SK-N-DZ (cell line): ENCODE measurements at places on chromosomes 16 and 17.

- no peak for DNase-seq
Measured at GRCh38 chr17:48589831-48590606, at the start of gene HOXB3. Gene HOXB3 (minus strand): TSS chr17:48590241. CDS start chr17:48552474, 37,767 bp downstream.

- peak; percentile 49 for DNase-seq
Measured at GRCh38 chr16:2429771-2430663, 770 bp downstream of the CCNF start.

DNA sequence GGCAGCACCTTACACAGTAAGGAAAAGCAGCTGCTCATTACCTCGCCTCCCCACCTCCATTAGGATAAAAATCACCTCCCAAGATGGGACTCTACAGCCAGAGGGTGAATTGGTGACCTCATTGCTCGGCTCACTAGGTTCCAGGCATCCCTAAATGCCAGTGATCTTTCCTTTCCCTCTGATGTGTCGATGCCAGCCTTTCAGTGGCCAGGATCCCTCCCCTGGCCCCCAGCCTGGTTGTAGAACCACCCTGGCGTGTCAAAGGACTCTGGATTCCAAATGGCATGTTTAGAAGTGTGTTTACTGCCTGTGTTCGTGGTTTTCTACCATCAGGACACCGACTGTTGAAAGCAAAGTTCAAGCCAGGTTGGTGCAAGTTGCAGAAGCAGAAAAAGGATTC lies 72.1 kb upstream of the LYRM9 start:
- DNase-seq = no peak

GRCh38 chr16:78155791-78156345 lies 56.4 kb downstream of the WWOX start:
- no peak for DNase-seq

DNA sequence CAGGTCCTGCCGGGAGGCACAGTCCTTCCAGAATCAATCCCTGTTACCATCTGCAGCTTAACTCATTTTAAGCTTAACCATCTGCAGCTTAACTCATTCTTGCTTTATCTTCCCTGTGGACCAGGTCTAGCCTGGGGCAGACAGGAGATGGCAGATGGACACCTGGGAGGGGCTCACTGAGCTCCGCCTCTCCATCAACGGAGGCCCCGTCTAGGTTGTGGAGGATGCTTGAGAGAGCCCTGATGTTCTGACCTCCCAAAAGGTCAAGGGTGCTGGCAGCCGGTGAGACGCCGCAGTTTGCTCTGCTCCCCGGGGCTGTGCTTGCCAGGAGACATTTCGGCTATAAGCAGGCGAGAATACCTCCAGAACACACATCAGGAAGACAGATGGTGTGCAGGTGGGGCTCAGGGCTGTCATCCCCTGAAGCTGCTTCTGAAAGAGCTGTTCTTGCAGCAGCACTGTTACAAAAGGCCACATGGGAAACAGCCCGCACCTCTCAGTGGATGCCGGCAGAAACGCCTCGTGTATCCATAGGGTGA lies 41.3 kb downstream of the BAIAP2 start:
- DNase-seq = peak; percentile 87

DNA sequence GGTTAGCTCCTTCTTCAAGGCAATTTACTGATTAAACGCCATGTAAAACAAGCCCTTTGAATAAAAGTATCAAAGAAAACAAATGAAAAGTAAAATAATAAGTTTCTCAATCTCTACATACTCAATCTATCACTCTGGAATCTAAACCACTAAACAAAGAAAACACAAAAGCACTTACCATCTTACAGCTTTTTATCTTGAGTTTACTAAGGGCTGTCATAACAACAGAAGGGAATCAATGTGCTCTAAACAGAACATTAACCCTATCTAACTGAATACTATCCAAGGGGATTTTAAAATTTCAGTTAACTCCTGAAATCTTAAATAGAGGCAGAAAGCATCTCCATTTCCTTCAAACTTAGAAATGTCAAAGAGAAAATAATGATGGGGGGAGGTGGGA lies 3.4 kb downstream of the SKA2 start:
- no peak for DNase-seq

- peak; percentile 22 for DNase-seq
Measured at GRCh38 chr17:34163646-34164045, 91.4 kb upstream of the CCL2 start.

DNA sequence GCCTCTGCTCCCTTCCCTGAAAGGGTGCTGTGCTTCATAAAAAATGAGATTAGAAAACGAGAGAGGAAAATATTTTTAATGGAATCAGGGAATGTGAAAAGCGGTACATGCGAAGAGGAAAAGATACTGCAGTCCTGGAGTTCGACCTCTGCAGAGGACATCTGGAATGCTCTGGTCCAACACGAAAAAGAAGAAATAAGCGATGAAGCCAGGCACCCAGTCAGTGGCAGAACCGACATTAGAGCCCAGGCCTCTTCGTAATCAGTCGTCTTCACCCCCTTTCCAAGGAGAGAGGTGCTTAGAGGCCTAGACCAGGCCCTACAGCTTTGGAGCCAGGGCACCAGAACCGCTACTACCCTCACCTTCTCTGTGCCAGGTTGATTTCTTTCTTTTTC lies 459 bp upstream of the MARCHF10 start:
- no peak for DNase-seq

- DNase-seq = no peak
Measured at GRCh38 chr17:11921296-11921695, 76.0 kb downstream of the ZNF18 start.

DNA sequence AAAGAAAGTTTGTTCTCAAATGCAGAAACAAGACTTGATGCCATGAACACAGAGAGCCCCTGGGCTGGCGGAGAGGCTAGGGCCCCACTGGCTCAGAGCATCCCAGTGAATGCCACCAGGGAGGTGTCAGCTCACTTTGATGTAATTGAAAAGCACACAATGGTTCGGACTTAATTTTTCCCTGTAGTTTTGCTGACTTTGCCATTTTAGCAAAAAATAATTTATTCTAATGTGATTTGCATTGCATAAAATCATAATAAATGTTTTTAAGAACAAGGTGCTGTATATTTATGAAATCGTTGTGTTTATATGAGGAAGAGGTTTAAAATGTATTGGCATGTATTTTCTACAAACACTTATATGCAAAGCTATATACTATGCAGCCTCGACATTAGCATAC lies 140.5 kb downstream of the HS3ST4 start:
- DNase-seq = no peak

DNA sequence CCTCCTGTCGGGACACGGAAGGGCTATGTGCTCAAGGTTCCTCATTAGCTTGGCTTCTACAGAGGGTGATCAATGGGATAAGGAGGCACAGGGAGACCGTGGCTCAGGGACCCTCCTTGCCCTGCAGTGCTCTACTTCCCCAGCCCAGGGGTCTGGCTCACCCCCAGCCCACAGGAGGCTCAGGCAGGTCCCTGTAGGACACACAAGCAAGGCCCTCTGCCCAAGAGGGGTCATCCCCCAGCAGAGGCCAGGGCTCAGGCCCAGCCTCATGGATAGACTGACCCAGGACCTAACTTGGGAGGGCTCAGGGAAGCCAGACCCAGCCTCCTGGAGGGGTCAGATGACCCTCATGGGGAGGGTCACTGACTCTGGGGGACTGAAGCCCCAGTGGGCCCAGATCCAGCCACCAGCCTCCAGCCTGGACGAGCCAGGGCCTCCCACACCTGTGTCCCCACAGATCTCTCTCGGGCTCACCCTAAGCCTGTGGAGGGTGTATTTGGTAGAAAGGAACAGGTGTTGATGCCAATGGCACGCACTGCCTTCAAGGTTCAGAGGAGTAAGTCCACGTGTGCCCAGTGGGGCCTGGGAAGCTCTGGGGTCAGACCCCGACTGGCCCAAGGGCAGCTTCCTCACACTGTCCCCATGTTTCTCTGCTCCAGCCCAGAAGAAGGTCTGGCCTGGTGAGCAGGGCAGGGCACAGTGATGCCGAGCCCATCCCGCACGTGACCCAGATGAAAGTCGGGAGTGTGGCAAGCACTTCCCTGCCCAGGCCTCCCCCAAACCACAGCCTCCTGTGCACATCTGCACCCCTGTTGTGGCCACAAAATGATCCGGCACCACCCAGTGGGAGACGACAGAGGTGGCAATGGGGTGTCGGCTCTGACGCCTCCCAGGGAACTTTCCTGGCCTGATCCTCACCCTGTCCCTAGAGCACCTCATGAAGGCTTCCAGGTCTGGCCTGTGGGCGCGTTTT lies 10.9 kb upstream of the KRTAP17-1 start:
- DNase-seq = no peak

- no peak for DNase-seq
Measured at GRCh38 chr17:27980043-27980442, 62.4 kb upstream of the NLK start.

- peak; percentile 38 for DNase-seq
Measured at GRCh38 chr17:30950669-30951399, 20.0 kb upstream of the RNF135 start.

DNA sequence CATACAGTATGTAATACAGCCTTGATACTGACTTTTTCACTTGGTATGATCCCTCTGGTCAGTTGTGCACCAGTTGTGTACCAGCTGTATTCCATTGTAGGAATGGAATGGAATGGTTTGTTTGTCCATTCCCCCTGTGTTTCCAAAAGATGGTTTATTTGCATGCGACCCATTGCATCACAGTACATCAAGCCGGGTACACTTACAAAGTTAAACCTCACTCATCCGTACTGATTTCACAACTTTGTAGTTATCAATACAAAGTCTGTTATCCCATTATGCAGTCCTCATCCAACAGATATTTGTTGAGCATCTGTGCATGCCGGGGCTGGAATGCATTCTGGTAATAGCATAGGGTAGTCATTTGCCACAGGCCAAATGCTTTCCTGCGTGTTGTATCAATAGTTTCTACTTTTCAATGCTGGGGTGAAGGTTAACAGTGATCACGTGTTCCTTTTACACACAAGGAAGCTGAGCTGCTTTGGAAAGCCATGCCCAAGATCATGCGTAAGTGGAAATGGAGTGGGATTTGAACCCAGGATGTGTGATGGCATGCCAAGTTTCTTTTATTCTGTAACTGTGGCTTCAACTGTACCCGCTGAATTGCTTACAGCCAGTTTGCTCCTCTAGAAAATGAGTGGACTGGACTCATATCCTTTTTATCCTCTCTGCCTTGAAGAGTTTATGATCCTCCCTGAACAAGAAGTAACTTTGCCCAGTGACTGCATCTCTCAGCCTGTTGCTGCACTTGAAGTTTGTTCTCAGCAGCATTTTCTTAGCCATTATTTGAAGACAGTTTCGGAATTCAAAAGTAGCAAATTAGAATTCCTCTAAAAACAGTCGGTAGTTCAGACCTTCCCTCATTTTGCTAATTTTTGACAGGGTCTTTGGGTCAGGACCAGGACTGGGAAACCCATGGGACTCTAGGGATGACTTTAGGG lies 228.5 kb downstream of the CCDC182 start:
- DNase-seq = no peak

DNA sequence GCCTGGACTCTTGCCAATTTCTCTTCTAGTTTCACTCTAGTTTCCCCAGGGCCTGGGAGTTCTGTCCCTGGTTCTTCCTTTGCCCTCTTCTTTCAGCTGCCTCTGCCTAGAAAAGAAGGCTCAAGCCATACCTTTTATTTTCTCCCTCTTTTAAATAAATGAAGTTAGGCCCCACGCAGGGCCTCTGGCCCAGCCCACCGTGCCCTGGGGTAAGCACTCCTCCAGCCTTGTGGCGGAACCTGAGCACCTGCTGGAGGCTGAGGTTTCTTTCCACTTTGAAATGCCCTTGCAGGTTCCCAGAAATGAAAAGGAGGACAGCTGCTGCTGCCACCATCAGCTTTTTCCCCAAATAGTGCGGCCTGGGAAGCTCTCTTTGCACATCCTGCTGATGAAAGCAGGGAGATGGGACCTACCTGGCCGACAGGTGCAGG lies 139.4 kb downstream of the CCDC182 start:
- no peak for DNase-seq

DNA sequence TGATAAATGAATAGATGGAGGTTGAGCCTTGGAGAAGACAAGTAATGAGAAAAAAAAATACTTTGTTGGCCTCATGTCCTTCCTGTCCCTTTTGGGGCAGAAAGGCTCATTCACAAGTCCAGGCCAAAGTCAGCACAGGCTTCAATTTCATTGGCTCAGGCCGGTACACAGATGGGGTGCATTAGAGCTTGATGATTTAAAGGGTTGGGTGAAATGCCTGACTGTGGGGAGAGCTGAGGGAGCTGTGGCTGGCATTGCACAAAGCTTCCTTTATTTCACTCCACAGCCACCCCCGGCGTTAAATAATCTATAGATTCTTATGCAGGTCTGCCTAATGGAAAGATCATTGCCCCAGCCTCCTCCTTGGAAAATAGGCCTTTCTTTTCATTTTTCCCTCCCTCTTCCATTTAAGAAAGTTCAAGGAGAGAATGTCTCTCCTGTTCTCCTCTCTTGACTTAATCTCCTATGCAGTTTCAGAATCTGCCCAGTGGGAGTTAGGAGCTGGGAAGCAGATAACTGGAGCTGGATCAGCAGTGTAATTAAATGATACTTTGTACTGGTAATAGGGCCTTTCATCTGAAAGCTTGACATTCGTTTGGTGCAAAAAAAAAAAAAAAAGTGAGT lies 24.4 kb downstream of the YPEL2 start:
- DNase-seq = no peak

GRCh38 chr16:23025692-23026307 lies 123.5 kb downstream of the USP31 start:
- DNase-seq = peak; percentile 68

DNA sequence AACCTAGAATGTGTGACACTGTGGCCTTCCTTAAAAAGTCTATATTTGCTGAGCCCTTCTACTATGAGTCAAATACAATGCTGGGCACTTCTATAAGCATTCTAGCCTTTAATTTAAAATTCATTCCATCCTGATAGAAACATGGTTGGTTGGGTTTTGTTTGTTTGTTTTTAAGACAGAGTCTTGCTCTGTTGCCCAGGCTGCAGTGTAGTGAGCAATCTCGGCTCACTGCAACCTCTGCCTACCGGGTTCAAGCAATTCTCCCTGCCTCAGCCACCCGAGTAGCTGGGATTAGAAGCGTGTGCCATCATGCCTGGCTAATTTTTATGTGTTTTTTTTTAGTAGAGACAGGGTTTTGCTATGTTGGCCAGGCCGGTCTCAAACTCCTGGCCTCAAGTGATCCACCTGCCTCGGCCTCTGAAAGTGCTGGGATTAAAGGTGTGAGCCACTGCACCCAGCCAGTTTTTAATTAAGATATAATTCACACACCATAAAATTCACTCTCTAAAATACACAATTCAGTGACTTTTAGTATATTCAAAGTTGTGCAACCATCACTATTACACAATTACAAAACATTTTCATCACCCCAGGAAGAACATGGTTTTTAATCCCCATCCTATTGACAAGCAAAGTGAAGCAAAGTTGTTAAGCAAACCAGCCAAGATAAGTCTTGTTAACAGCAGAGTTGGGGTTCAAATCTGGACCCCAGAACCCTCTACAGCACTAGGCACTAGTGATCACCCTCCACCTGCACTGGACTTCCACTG lies 42.8 kb downstream of the CMTM4 start:
- no peak for DNase-seq
